ENCODE measurements at places on chromosomes 4 and X.

- DNase-seq, result no peak
Measured at GRCh38 chr4:45385306-45385705, 659.0 kb upstream of the GNPDA2 start.

GRCh38 chr4:183996868-183997267, 91.8 kb downstream of the STOX2 start:
- DNase-seq, result no peak

GRCh38 chr4:41572956-41573355, 35.0 kb downstream of the LIMCH1 start:
- DNase-seq, result no peak

- DNase-seq, result no peak
Measured at GRCh38 chr4:31124008-31124585, 403.9 kb downstream of the PCDH7 start.

- DNase-seq, result no peak
Measured at GRCh38 chr4:82402196-82402775, 28.0 kb downstream of the HNRNPDL start.

- no peak for DNase-seq
Measured at GRCh38 chr4:168317621-168318020, 931 bp downstream of the DDX60 start.

GRCh38 chrX:40012868-40013265, 84.9 kb downstream of the BCOR start:
- no peak for DNase-seq

GRCh38 chr4:47860305-47860704, 22.4 kb upstream of the CORIN start:
- DNase-seq, result no peak

DNA sequence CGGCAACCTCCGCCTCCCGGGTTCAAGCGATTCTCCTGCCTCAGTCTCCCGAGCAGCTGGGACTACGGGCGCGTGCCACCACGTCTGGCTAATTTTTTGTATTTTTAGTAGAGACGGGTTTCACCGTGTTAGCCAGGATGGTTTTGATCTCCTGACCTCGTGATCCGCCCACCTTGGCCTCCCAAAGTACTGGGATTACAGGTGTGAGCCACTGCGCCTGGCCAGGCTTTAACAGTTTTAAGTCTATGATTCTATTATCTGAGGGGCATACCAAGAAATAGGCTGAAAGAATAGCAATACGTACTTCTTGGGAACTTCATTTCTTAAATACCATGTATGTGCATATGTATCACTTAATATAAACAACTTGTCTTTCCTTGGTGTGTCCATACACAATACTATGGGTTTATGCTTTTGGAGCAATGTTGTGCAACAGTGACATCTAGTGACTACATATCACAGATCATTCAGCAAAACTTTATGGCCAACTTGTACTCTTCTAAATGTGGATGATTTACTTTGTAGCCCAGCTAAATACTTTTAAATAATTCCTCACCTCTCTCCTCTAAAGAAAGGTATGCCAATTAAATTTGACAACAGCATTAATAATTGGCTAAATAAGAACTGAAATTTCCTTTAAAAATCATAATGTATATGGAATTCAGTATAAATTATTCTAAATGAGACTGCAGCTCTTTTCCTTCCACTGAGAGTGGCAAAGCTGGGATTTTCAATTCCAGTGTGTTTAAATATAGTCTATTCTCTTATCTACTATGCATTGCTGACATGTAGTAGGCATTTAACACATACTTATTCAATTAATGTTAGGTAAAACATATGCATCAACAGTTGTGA, 10.4 kb downstream of the SLC9B1 start:
- no peak for DNase-seq

- no peak for DNase-seq
Measured at GRCh38 chr4:31964685-31965084, 1244.5 kb downstream of the PCDH7 start.

GRCh38 chrX:71228063-71228642, 5.1 kb downstream of the GJB1 start:
- DNase-seq, result no peak

GRCh38 chr4:105858466-105859040, 36.7 kb upstream of the NPNT start:
- no peak for DNase-seq

GRCh38 chrX:153968754-153969124, 2.9 kb downstream of the HCFC1 start:
- DNase-seq, result no peak

DNA sequence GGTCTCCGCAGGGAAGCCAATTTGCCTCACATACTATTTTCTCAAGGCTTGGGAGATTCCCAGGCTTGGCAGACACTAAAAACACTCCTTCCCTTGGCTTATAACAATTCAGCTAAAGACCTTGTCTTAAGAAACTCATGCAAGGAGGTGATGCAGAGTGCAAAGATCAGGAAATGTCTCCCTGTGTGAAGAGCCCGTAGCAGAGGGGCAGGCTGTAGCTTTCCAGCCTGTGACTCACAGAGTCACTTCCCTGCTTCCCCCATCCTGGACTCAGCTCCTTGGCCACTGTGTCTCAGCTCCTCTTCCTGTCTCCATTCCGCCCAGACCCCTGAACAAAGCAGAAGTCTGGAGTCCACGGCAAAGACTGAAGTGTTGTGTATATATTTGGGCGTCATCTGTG, 56.1 kb downstream of the KDR start:
- peak; percentile 42 for DNase-seq

DNA sequence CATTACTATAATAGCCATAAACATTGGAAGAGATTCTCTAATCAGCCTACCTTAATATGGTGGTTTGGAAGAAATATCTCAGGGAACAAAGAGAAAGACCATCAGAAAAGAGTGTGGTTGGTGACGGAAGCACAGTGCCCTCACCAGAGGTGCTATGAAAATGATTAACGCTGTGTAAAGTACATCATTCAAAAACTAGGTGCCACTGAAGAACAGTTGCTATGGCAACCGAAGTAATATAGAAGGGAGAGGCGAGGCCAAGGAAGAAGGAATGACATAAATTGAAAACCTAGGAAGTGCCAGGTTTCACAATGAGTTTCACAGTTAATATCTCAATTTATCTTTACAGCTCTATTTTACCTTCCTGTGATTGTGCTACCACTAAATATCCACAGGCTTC, 57.0 kb upstream of the ARSJ start:
- DNase-seq, result no peak

DNA sequence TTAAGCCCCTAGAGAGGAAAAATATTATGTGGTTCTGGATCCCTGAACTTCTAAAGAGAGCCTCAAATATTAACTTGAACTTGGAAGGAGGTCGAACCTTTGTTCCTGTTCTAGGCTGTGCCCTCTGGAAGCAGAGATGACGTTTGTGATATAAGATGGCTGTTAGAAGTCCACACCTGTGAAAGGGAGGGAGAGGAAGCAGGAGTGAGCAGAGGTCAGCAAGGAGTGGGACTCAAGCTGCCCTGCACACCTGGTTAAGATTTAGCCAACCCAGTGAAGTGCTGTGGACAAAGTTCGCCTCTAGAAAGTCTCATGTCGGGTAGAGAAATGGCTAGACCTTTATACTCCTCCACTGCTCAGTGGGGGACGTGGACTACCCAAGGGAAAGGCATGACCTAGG, 566.2 kb downstream of the MID1IP1 start:
- no peak for DNase-seq

DNA sequence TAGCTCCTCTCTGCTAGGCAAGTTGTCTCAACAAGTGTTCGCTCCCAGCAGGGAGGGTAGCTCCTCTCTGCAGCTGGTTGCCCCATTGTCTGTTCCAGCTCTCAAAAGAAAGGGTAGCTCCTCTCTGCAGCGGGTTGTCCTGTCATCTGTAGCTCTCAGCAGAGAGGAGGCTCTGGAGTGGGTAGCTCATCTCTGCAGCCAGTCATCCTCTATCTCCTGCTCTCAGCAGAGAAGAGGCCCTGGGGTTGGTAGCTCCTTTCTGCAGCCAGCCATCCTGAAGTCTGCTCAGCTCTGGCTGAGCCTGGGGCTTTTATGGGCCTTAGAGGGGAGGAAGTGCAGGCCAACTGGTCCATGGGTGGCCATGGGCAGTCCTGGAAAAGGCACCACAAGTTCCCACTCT, 342.7 kb downstream of the PTTG2 start:
- DNase-seq, result no peak

GRCh38 chr4:169996379-169997240, 29.6 kb downstream of the MFAP3L start:
- DNase-seq, result no peak

DNA sequence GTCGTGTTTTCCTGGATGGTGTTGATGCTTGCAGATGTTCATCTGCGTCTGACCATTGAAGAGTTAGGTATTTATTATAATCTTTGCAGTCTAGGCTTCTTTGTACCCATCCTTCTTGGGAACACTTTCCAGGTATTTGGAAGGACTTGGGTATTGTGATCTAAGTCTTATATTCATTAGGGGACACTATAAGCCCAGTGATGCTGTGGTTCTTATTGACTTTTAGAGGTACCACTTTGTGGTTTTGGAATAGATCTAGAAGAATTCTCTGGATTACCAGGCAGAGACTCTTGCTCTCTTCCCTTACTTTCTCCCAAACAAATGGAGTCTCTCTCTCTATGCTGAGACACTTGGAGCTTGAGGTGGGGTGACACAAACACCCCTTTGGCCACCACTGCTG, 41.6 kb downstream of the AFM start:
- no peak for DNase-seq

DNA sequence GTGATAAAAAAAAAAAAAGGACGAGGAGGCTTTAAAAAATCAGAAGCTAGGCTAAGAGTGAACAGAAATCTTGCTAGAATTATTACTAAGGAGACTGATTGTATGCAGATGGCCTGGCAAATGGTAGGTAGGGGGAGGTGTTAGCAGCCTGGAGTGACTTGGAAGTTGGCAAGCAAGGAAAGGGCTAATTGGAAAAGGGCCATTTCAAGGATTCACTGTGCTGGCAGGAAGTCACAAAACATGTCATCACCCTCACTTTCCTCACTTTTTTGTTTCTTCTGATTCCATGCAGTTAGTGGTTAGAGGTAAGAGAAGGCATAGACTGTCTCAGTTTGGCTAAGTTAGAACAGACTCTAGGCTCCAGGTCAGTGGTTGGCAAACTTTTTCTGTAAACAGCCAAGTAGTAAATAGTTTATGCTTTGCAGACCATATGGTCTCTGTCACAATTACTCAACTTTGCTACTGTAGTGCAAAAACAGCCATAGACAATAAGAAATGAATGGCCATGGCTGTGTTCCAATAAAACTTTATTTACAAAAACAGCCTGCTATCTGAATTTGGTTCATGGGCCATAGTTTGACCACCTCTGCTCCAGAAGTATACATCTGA, 646.5 kb upstream of the ACTRT1 start:
- no peak for DNase-seq

- DNase-seq, result no peak
Measured at GRCh38 chr4:1492651-1493539, 86.7 kb upstream of the NKX1-1 start.

GRCh38 chr4:33088713-33089112, 2368.5 kb downstream of the PCDH7 start:
- no peak for DNase-seq

DNA sequence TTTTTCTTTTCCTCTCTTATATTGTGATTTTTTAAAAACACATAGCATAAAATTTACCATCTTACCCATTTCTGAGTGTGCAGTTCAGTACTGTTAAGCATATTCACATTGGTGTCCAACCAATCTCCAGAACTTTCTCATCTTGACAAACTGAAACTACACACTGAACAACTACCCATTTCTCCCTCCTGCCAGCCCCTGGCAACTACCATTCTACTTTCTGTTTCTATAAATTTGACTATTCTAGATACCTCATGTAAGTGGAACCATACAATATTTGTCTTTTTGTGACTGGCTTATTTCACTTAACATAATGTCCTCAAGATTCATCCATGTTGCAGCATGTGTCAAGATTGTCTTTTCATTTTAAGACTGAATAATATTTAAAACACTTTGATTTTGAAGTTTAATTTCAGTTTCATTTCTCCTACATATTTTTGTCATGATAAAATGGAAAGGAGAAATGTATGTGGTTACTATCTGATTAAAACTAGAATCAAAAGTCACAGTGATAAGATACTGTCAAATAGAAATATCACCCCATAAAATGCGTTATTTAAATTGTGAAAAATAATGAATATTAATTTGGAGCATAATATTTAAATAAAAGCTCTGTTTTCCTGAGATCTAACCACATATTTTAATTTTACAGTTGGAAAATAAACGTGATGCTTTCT, 122.8 kb downstream of the DIPK2B start:
- DNase-seq, result no peak

DNA sequence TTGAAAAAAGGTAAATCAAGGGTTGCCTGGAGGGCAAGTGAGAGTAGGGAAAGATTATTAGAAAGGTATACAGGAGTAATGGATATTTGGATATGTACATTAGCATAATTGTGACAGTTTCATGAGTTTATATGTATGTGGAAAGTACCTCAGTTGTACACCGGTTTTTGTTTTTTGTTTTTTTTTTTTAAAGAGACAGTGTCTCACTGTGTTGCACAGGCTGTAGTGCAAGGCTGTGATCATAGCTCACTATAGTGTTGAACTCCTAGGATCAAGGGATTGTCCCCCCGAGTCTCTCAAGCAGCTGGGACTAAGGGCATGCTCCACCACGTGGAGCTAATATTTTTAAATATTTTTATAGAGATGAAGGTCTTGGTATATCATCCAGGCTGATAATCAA, 15.3 kb upstream of the HPGD start:
- DNase-seq, result no peak

DNA sequence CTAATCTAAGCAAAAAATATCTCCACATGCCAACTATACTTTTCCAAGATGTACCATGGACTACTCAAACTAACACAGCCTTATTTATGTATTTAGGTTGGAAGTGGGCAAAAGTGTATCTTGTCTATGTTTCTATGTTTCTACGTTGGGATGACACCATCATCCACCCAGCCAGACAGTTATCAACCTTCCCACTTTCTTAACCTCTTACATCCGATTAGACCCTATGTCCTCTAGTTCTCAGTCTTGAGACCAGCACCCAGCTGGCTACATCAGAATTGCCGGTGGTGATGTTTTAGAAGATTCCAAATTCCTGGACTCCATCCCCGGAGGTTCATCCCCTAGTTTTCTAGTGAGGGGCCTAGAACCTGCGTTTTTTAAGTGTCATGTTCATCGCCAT, 1.0 kb upstream of the AASDH start:
- no peak for DNase-seq

GRCh38 chr4:165634766-165635165, 238.3 kb upstream of the TLL1 start:
- DNase-seq, result no peak

GRCh38 chr4:185987961-185988627, 80.9 kb upstream of the TLR3 start:
- no peak for DNase-seq

- no peak for DNase-seq
Measured at GRCh38 chr4:35229021-35229420, 1015.3 kb downstream of the ARAP2 start.

- peak; percentile 41 for DNase-seq
Measured at GRCh38 chrX:71253253-71254091, 468 bp downstream of the ZMYM3 start.

GRCh38 chr4:66574145-66574978, 904.1 kb upstream of the EPHA5 start:
- DNase-seq, result no peak
